Nasal cavity respiratory epithelium epithelial cell of viscerocranial mucosa (primary cell): ENCODE measurements at places on chromosomes 4 and X. TPM values are rescaled to one million over a fixed set of nuclear protein-coding genes. Genes with fewer than 3 reads are reported as not detected.

IL21 gene
- not detected in 2 replicates for total RNA-seq

TMEM255A gene
- total RNA-seq = 0.43 TPM in 1 of 2 replicates, not detected in the other

SCOC gene
- total RNA-seq = 82.2 and 86.5 TPM in 2 replicates

KLHL4 gene
- total RNA-seq = under 0.01 and 0.64 TPM in 2 replicates

TCEAL6 gene
- total RNA-seq = not detected in 2 replicates

MID1 gene
- total RNA-seq = 2.7 and 13.3 TPM in 2 replicates

STOX2 gene
- total RNA-seq = 1.4 and 16.7 TPM in 2 replicates

USP51 gene
- under 0.01 and 0.85 TPM in 2 replicates for total RNA-seq

RS1 gene
- total RNA-seq = not detected in 2 replicates

PDZD4 gene
- 0.36 TPM in 1 of 2 replicates, not detected in the other for total RNA-seq

ADAD1 gene
- not detected in 2 replicates for total RNA-seq

SLC6A8 gene
- 29.0 and 77.4 TPM in 2 replicates for total RNA-seq

PDCL2 gene
- total RNA-seq = 0.07 and 0.34 TPM in 2 replicates
